ENCODE measurements at places on chromosomes 16 and 17.

- DNase-seq, result no peak
Measured at GRCh38 chr17:40526668-40527067, 25.2 kb upstream of the TNS4 start.

GRCh38 chr16:30372038-30372712, 1.9 kb upstream of the TBC1D10B start:
- DNase-seq, result no peak

GRCh38 chr17:49817993-49818392, 29.5 kb downstream of the KAT7 start:
- DNase-seq, result peak; percentile 33

- no peak for DNase-seq
Measured at GRCh38 chr17:17645961-17646360, 35.3 kb upstream of the RAI1 start.

GRCh38 chr17:44829523-44830358, at the start of gene GJC1:
TSS of gene GJC1 (minus strand) at chr17:44830287. CDS start at chr17:44805817, 24,470 bp downstream.
- no peak for DNase-seq

DNA sequence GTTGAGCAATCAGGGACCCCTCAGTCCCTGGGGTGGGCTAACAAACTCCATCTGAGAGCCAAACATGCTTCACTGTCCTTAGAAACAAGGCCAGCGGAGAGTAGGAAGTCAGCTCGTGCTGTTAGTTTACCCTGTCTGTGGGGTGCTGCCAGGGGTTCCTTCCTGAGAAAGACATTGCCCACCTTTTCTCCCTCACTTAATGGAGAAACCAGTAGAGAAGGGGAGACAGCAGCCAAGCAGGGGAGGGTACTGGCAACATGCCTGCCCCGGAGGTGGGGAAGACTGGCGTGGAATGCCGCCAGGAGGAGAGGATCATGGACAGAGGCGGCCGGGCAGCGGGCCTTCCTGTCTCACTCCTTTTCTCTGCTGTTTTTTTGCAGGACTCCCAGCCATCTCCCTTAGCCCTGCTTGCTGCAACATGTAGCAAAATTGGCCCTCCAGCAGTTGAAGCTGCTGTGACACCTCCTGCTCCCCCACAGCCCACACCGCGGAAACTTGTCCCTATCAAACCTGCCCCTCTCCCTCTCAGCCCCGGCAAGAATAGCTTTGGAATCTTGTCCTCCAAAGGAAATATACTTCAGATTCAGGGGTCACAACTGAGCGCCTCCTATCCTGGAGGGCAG, 19.9 kb downstream of the SP2 start:
- DNase-seq, result no peak

DNA sequence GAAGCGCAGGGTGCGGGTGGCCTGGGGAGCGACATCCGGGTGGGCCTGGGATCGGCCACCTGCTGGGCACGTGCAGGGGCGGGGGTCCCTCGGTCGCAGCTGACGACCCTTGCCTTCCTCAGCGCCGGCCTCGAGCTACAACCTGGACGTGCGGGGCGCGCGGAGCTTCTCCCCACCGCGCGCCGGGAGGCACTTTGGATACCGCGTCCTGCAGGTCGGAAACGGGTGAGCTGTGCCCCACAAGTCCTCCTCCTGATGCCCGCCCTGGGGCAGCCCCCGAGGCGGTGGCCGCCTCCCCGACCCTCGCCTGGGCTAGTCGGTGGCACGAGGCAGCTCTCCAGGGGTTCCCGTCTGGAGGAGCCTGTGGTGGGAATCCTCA, 1.5 kb downstream of the ITGAL start:
- no peak for DNase-seq

- DNase-seq, result no peak
Measured at GRCh38 chr16:72985995-72986394, 61.9 kb downstream of the ZFHX3 start.

DNA sequence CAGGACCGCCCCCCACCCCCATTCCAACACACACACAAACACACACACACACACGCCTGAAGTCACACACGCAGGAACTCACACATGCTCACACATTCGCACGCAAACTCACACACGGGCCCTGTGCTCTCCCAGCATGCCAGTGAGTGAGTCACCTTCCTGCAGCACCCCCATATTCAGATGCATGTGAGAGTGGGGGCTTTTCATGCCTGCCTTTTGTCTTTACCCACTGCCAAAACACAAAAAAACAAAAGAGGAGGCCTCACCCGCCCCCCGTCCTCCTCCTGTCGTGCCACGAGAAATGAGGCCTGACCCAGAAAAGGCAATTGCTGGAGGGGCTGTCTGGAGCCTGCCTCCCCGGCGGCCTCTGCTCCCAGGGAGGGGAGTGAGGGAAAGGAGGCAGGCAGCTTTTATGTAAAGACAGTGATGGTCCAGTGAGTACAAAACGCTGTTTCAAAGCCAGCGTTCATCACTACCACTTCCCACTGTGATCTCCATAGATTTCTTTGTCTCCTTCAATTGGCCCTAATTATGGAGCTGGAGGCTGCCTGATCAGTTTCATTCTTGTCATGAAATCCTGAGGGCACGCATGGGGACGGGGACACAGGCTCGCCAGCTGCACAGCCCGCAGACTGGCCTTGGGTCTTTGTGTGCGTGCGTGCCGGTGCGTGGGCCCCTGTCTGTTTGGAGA, 29.5 kb upstream of the GSE1 start:
- no peak for DNase-seq

DNA sequence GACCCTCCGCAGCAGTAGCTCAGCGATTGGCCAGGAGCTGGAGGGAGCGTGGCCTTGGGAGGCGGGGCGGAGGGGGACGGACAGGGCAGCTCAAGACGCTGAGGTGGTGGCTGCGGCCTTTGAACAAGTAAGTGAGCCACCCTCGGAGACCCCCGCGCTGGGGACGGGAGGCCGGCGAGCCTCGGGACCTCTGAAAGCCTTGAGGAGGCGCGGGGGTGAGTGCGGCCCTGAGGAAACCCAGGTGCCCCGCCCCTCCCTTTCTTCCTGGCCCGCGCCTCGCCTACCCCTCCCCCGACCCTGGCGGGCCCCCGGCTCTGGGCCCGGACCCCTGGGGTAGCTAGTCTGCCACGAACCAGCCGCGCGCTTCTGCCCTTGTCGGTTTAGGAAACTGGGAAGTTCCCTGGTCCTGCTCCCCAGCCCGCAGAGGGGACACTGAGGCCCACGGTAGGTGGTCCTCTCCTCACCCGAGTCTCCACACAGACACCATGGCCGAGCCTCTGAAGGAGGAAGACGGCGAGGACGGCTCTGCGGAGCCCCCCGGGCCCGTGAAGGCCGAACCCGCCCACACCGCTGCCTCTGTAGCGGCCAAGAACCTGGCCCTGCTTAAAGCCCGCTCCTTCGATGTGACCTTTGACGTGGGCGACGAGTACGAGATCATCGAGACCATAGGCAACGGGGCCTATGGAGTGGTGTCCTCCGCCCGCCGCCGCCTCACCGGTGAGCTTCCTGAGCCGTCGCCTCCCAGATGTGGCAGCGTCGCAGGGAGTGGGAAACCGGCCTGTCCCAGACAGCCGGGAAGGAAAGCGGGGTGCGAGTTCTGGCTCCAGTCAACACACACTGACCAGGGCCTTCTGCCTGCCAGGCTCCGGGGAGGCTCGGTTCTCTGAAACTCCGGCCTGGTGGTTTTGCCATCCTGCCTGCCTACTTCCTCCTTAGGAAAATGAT, at the start of gene MAPK7:
Gene MAPK7, plus strand, starts transcription at position 83 of the 945 bp plus-strand sequence. Its CDS starts 403 bp downstream, at position 486.
- DNase-seq, result no peak

GRCh38 chr16:89060207-89060794, 33.4 kb upstream of the ACSF3 start:
- DNase-seq, result no peak

GRCh38 chr17:76792348-76792747, 54.4 kb downstream of the MFSD11 start:
- no peak for DNase-seq

- DNase-seq, result no peak
Measured at GRCh38 chr17:57246257-57246656, 10.1 kb upstream of the MSI2 start.

DNA sequence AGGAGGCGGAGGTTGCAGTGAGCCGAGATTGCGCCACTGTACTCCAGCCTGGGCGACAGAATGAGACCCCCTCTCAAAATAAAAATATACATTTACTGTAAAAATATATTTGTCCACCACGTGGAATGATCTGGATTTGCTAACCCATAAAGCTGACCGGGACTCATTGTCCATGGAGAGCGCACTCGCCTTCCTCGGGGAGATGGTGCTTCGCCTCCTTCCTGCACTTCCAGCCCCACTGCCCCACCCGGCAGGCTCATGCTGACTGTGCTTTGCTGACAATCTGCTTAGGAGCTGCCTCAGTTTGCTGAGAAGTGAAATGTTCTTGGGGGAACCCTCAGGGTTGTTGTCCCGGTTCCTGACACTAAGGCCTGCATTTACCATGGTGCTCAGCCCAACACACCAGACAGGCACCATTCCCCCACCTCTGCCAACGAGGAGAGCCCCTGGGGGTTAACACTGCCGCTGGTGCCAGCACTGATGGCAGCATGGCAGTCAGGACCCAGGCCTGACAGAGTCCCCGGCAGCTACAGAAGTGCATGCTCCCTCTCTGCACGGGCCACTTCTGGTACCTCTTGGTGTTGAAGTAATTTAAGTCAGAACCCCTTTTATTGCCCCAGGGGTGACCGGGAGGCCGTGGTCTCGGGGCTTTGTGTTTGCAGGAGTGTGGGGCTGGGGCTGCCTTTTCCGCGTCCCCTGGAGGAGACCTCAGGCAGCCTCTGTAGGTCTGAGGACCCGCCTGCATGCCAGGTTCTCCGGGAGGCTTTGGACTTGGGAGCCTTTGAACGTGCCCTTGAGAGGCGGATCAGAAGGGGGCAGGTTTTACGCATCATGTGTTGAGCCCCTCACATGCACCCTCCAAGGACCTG, 2.5 kb downstream of the NUBP2 start:
- no peak for DNase-seq

GRCh38 chr17:7479213-7480088, at the start of gene ZBTB4:
TSS of gene ZBTB4 (minus strand) at chr17:7479631. CDS start at chr17:7466801, 12,830 bp downstream.
- DNase-seq, result peak; percentile 71

GRCh38 chr17:78736526-78737079, 45.5 kb downstream of the CYTH1 start:
- peak; percentile 55 for DNase-seq

- no peak for DNase-seq
Measured at GRCh38 chr16:82182266-82183003, 12.4 kb upstream of the MPHOSPH6 start.

DNA sequence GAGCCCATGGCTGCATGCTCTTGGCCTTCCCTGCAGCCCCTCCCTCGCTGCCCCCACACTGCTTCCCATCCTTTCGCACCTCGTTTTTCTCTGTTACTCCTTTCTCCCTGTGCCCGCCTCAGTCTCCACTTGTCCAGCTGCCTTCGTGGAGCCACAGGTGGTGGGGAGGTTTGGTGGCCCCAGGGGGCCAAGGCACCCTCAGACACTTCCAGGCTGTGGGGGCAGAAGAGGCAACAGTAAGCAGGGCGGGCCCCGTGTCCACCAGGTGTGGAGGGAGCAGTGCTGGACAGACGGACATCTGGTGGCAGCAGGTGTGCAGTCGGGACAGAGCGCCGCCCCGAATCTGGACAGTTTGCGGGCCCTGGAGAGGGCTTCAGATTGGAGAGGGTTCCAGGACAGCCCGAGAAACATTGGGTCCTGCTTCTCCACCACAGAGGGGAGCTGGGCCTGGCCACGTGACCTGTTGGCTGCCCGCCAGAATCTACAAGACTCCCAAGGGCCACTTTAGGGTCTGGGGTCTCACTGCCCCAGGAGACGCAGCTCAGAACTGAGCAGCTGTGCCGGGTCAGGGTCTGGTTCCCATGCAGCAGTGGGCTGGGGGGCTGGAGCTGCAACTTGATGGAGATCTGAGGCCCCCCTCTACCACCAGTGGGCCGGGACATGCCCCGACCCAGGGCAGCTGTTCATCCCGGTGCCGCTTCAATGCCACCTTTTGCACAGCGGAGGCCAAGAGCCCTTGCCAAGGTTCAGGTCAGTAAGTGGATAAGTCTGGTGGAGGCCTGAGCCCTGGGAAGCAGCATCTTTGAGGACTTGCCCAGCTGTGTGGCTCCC, 22.8 kb downstream of the BAHCC1 start:
- no peak for DNase-seq

- DNase-seq, result no peak
Measured at GRCh38 chr16:48895142-48895541, 285.2 kb upstream of the N4BP1 start.

GRCh38 chr16:90009172-90009899, 9.9 kb downstream of the DBNDD1 start:
- no peak for DNase-seq

DNA sequence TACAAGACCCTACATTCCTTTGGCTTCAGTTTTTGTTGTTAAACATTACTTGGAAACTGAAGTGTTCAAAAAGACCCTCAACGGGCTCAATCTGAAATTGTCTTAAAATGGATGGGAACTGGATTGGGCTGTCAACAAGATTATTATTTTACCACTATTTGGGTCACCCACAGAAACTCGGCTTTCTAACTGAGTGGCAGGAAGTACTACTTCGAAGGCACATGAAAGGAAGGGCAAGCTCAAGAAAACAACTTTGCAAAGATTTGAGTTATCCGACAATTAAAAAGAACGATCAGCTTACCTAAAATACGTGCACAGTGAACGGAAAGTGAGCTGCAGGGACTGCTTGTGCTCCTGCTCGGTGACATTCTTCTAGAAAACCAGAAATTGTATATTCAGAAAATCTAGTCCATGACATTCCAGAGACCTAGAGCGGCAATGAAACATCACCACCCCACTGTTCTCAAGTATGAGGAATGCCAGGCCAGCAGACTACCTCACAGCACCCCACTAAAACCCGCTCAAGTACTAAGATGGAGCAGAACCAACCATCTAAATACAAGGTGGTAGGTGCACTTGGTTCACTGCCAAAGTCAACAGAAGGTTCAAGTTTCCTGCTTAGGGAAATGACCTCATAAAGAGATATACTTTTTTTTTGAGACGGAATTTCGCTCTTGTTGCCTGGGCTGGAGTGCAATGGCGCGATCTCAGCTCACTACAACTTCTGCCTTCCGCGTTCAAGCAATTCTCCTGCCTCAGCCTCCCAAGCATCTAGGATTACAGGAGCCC, 60.5 kb downstream of the ZZEF1 start:
- DNase-seq, result no peak

DNA sequence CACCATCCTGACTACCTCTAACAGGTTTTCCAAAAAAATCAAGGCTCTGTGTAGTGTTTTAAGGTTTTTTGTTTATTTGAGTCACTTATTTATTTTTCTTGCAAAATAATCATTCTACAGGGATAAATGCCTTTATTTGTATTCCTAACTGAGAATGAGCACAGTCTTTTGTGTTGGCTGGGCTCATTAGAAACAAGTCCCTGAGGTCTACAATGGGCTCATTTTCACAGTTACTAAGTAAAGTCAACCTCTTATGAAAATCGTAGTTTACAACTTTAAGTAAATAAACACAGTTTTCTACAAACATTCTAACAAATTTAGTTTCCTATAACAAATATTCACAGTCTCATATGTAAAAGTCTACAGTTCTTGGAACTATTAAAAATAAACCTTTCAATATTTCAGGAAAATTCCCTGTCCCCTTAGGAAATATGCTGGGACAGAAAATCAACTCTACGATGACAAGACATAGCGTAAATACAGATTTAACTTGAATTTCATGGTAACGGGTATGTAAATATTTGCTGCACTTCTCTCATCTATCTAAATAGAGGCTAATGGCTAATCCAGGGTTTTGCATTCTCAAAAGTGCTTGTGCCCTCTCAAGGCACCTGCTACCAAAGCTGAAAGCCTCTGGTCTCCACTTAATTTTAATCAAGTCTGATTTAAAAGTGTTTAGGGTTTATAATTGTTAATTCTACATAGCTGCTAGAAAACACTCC, 31.5 kb upstream of the CDH5 start:
- DNase-seq, result no peak

- no peak for DNase-seq
Measured at GRCh38 chr16:76681296-76681695, 404.1 kb downstream of the CNTNAP4 start.

GRCh38 chr17:75976175-75976848, 2.7 kb downstream of the ACOX1 start:
- no peak for DNase-seq

Data from T-helper 9 cell (primary cell).